SJCRH30 (cell line): ENCODE measurements at places on chromosomes 1 and 21. TPM values are rescaled to one million over a fixed set of nuclear protein-coding genes. Genes with fewer than 3 reads are reported as not detected.

ANGPTL7 gene
- not detected in 2 replicates for total RNA-seq

TRIM63 gene
- total RNA-seq, result not detected in 2 replicates

EPHX1 gene
- 6.3 and 7.2 TPM in 2 replicates for total RNA-seq

SIPA1L2 gene
- total RNA-seq, result 2.0 and 2.3 TPM in 2 replicates

PFDN2 gene
- 78.2 and 78.5 TPM in 2 replicates for total RNA-seq

COA6 gene
- 32.5 and 41.3 TPM in 2 replicates for total RNA-seq

MARCKSL1 gene
- 207 and 208 TPM in 2 replicates for total RNA-seq

OR2L2 gene
- total RNA-seq, result not detected in 2 replicates

KCND3 gene
- total RNA-seq, result 3.5 and 5.1 TPM in 2 replicates

NMNAT2 gene
- total RNA-seq, result not detected in 2 replicates
